Peyer's patch (tissue), 4 donors: ENCODE measurements at places on chromosomes 3 and 15. TPM values are rescaled to one million over a fixed set of nuclear protein-coding genes. Genes with fewer than 3 reads are reported as not detected.

TTLL13 gene
- total RNA-seq: not detected

MGLL gene
- total RNA-seq: 56.1 TPM

GREM1 gene
- total RNA-seq: 4.9 TPM

SPATA12 gene
- total RNA-seq: not detected

PTX3 gene
- not detected for total RNA-seq

AADACL2 gene
- total RNA-seq: not detected

- DNase-seq: peak; percentile 77
Measured at GRCh38 chr15:67085818-67086636, 20.6 kb downstream of the SMAD3 start.

DNA sequence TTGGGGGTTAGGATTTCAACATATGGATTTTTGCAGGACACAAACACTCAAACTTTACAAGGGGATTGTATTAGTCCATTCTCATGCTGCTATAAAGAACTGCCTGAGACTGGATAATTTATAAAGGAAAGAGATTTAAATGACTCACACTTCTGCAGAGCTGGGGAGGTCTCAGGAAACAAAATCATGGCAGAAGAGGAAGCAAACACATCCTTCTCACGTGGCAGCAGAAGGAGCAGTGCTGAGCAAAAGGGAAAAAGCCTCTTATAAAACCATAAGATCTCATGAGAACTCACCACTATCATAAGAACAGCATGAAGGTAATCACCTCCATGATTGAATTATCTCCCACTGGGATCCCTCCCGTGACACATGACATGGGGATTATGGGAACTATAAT is 1183.1 kb downstream of the ZPLD1 start:
- DNase-seq: no peak

GRCh38 chr3:195696632-195697278 is 24.0 kb upstream of the MUC20 start:
- DNase-seq: no peak

GRCh38 chr3:12249519-12249918 is 39.4 kb upstream of the PPARG start:
- DNase-seq: no peak

DNA sequence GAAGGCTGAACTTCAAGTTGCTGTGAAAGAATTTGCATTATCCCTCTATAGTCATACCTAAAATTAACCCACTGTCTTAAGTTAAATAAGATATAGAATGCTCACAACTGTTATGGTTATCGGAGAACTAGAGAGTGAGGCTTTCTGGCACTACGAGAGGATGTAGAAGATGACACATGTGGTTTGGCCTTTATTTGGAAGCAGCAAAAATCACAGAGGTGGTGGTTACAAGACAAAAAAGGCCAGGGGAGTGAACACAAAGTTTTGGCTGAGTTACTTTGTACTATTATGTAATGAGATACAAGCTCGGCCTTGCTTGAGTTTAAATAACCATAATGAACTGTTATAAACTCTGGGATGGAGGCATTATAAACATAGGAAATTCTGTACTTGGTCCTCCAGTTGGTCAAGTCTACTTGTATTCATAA is 78.3 kb upstream of the ICE2 start:
- DNase-seq: no peak

DNA sequence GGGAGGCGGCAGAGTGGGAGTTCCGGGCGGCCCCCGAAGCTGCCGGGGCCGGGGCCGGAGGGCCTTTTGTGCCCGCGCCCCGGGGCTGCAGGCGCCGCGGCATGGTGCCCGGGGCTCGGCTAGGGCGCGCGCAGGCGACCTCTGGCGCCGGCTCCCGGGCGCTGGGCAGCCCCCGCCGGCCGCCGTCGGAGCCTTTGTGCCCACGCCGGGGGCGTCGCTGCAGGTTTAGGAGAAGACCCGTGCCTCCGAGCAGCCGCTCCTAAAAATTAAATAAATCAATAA is 299 bp downstream of the PAQR9 start:
- DNase-seq: no peak

DNA sequence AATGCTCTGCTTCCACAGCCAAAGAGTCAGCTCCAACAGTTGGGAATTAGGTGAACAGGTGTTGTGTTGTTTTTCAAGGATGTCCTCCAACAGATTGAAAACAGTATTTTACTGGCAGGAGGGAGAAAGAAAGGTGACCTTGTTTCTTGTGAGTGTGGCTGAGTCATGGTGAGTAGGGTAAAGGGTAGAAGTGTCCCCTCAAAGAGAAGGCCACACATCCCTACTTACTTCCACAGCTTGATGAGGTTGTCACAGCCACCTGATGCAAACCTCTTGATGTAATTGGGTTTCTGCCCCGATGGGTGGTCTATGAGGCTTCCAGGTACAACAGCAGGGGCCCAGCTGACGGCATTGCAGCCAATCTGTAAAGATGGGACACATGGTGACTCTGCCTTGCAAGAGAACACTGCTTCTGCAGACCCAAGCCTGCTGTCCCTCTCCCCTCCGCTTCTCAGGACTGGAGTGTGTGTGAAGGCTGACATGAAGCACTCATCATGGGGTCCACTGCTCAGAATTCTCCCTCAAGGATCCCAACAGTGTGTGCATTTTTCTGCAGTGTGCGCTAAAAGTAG is 12.7 kb upstream of the GHRL start:
- no peak for DNase-seq

DNA sequence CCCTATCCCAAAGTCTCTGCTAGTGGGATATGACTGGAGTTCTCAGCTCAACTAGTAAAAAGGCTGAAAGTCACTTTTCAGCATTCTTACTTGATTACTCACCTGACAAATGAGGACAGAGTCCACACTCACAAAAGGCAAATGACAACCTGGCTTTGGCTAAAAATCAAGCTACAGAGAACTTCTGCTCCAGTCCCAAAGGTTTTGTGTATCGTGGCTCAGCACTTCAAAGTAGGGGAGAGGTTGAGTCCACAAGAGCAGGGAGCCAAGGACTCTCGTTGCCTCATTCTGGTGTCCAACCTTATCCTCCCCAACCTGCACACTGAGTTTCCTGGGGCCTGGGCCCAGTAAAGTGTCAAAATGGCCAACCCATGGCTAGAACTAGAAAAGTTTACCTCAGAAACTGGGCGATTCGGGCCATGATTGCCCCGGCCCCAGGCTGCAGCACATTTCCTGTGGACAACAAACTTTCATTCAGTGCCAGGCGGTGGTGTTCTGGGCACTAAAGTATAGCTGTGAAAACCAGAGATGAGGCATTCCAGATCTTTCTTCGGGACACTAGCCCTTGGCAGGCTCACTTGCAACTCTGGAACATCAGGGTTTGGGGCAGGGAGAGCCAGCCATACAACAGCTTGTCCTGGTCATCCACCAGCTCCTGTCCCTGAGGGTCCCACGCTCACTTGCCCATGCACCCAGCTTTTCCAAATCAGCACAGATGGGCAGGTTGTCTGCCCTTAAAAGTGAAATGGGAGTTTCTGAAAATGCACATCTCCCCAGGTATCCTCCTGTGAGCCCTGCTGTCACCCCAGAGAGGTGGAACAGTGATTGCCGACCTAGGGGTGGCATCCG is 3.1 kb downstream of the ACAA1 start:
- peak; percentile 63 for DNase-seq
